Thoracic aorta (tissue), 2 donors: ENCODE measurements at places on chromosomes 6 and 20. TPM values are rescaled to one million over a fixed set of nuclear protein-coding genes. Genes with fewer than 3 reads are reported as not detected.

DNA sequence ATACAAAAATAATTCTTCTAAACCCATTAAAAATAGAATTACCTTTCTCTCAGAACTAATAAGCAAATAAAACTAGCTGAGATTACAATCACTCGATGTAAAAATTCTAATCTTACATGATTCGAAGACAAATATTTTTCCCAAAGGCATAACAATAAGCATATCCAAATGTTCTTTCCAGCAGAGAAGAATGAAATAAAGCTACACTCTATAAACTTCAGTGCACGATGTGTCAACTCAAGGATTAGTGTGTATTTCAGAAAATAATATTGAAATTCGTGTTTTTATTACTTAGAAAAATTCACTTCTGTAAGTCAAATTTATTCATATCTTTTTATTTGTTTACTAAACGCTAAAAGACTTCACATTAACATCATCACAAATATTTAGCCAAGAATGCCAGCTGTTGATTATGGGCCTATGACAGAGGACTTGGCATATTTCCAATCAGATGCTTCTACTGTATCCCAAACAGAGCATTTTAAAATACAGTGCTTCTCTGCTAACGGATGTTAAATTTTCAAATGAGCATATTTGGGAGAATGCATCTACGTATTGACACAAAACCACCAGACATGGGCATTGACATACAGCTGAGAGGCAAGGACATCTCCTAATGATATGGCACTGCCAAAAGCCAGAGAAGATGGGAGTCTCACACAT is 54.7 kb upstream of the PDE7B start:
- H3K36me3 ChIP-seq = no peaks in the 10 kb centered on the region
- H3K27ac ChIP-seq = no peak overlapping the region
- H3K27me3 ChIP-seq = no peaks in the 10 kb centered on the region
- no peak overlapping the region for H3K4me3 ChIP-seq

DNA sequence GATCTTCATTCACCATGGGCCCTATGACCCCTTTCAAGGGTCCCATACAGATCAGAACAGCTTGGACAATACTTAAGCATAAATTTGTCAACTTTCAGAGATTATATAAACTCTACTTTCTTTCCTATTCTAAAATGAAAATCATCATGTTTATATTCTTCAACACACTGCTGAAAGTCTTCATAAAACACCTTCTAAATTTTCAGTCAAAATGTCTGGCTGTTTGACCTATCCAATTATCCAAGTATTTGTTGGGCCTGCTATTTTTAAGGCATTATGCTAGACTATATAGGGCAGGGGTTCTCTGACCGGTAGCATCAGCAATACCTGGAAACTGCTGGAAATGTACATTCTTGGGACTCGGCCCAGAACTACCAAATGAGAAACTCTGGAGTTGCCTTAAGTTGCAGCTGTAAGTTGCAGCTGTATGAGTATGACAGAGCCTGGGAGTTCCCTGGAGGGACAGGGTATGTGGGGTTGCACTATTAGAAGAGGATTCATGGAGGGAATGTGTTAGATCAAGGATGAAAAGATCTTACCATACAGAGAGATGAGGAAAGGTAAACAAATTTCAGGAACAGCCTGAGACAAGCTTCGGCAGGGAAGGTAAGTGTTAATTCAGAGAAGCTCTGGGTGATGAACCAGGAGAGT is 293.0 kb downstream of the ADGB start:
- no peaks in the 10 kb centered on the region for H3K4me1 ChIP-seq
- H3K4me3 ChIP-seq = no peak overlapping the region
- no peaks in the 10 kb centered on the region for H3K36me3 ChIP-seq
- DNase-seq = no peak

GRCh38 chr6:94099072-94099471 is 679.7 kb upstream of the EPHA7 start:
- no peaks in the 10 kb centered on the region for H3K27me3 ChIP-seq
- no peak overlapping the region for H3K4me3 ChIP-seq
- no peak for DNase-seq

- no peak overlapping the region for H3K4me3 ChIP-seq
- H3K4me1 ChIP-seq = no peaks in the 10 kb centered on the region
- H3K27ac ChIP-seq = no peak overlapping the region
- H3K27me3 ChIP-seq = no peaks in the 10 kb centered on the region
Measured at GRCh38 chr6:88599571-88599970, 363.8 kb downstream of the RNGTT start.

DNA sequence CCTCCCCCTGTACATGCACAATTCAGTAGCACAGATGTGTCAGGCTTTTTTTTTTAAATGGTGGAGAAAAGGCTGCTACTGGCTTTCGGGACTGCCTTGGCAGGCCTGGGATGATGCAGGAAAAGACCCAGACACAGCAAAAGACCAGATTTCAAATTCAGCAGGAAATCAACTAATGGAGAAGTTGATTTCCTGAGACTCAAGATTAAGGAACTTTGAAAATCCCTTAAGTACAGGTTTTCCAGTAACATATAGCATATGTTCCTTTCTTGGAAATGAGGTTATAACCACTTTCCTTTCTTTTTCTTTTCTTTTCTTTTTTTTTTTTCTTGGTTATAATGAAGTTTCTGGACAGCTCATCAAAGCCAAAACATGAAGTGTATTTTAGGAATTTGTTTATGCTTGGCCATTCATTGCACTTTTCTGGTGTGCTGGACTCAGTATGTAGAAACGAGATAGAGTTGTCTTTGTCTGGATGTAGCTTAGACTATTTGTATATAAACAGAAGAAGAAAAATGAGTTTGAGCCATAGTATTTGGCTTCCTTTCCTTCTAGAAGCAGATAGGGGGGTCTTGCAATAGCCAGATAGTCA is 119.4 kb downstream of the SASH1 start:
- no peaks in the 10 kb centered on the region for H3K27me3 ChIP-seq
- no peak overlapping the region for H3K27ac ChIP-seq
- H3K36me3 ChIP-seq = no peaks in the 10 kb centered on the region
- H3K4me1 ChIP-seq = peaks cover 25% of the 10 kb centered on the region
- DNase-seq = no peak
- no peak overlapping the region for H3K4me3 ChIP-seq

GRCh38 chr6:170509723-170510018 is 43.4 kb downstream of the PSMB1 start:
- H3K4me3 ChIP-seq = no peak overlapping the region
- no peak for DNase-seq
- H3K4me1 ChIP-seq = no peaks in the 10 kb centered on the region
- no peak overlapping the region for H3K27ac ChIP-seq

BTN2A1 gene
- 22.9 TPM for total RNA-seq

PBOV1 gene
- not detected for total RNA-seq

NOX3 gene
- not detected for total RNA-seq

EPHA7 gene
- total RNA-seq = 1.8 TPM

MOG gene
- total RNA-seq = not detected

C6orf141 gene
- total RNA-seq = 0.42 TPM

RTN4IP1 gene
- total RNA-seq = 10.7 TPM

GGTLC1 gene
- not detected for total RNA-seq
